Endothelial cell (in vitro differentiated cells): ENCODE measurements at places on chromosomes 11 and 22. TPM values are rescaled to one million over a fixed set of nuclear protein-coding genes. Genes with fewer than 3 reads are reported as not detected.

Gene SLC16A8
- total RNA-seq = not detected

Gene BIK
- total RNA-seq = 0.97 TPM

DNA sequence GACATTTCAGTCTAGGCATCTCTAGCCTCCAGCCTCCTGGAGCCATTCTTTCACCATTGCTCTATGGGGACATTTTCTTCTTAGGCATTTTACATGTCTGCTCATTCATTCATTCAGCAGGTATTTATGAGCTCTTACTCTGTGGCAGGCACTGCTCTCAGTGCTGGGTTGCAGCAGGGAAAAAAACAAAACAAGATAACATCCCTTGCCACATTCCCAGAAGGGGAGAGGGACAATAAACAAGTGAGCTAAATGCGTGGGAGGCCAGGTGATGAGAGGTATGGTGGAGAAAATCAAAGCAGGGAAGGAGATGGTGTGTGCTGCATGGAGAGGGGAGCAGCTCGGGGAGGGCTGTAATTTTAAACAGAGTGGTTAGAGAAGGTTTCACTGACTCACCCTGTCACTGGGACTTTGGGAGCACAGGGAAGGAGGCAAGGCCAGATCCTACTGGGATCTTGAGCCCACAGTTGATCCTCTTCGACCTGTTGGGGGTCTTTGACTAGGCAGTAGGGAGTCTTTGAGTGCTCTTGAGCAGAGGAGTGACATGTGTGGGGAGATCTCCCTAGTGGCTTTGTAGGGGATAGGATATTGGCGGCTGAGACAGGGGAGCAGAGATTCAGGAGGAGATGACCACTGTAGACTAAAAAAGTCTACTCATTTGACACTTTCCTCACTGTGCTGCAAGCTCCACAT is 17.0 kb downstream of the MICAL2 start:
- no peak for DNase-seq

DNA sequence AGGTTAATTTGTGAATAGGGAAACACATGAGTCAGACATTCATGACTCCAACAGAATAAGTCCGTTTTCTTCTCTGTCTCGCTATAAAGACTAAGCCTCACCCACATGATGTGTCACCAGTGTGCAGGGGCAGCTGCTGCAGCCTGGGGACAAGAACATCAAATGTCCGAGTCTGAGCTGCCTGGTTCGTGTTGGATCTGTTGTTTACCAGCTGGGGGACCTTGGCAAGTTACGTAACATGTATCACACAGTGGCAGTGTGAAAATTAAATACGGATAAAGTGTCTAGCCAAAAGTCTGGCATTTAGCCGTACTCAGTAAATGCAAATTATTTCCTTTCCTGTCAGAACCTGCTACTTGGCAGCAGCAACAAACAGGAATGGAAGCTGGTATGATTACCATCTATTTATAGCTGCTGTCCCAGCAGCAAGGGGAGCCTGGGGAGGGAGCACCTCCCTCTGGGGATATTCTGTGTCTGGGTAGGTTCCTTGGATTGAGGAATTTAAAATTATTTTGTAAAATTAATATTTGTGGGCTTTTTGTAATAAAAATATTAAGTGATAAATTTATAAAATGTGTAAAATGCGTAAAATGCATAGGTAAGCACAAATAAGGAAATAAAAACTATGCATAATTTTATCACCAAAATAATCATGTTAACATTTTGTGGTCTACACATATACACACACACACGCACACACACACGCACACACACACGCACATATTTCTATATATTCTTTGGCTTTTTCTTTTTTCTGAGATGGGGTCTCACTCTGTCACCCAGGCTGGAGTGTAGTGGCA is 1.3 kb upstream of the CLDN25 start:
- no peak for DNase-seq

GRCh38 chr11:2287091-2287490 is 14.6 kb downstream of the C11orf21 start:
- peak; percentile 2 for DNase-seq

DNA sequence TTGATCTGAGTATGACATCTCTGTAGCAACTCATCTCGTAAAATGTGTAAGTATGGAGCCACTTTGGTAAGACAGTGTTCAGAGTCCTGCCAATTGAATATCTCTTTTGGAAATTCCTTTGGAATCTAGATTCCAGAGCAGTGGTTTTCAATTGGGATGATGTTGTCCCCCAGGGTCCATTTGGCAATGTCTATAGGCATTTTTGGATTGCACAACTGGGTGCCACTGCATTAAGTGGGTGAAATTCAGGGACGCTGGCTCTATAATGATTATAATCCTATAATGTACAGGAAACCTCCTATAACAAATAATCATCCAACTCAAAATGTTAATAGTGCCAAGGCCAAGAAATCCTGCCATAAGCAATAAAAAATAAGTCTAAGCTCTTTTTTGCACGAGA is 404.8 kb upstream of the RAG2 start:
- no peak for DNase-seq

- no peak for DNase-seq
These were observed 1326.6 kb downstream of the TBC1D22A start for GRCh38 chr22:48088926-48089536.

Gene C11orf16
- total RNA-seq = not detected

- peak; percentile 37 for DNase-seq
These were observed 49.6 kb downstream of the PDE2A start for GRCh38 chr11:72624496-72625201.

Gene LRRC74B
- not detected for total RNA-seq

GRCh38 chr11:66987158-66987620 is 12.1 kb downstream of the C11orf86 start:
- no peak for DNase-seq

- no peak for DNase-seq
These were observed 23.8 kb upstream of the CAPRIN1 start for GRCh38 chr11:34027516-34028408.

DNA sequence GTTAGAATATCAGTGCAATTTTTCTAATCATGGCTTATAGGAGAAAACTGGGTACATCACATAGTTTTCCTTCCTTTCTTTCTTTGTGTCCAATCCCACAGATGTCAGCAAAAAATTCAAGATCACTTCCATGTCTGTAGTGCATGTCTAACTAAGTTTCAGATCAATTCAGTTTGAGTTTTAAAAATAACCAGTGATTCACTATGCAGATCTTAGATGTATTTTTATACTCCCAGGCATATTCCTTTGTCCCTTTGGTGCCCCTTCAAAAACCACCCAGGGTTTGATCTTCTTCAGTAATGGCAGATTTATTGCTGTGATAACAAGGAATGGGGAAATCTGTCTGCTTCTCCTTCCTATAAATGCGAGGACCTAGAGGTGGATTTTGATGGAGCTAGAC is 915.6 kb downstream of the METTL15 start:
- no peak for DNase-seq

Gene CHADL
- total RNA-seq = 1.2 TPM

- DNase-seq = no peak
These were observed 13.6 kb downstream of the KCTD17 start for GRCh38 chr22:37065180-37065579.

DNA sequence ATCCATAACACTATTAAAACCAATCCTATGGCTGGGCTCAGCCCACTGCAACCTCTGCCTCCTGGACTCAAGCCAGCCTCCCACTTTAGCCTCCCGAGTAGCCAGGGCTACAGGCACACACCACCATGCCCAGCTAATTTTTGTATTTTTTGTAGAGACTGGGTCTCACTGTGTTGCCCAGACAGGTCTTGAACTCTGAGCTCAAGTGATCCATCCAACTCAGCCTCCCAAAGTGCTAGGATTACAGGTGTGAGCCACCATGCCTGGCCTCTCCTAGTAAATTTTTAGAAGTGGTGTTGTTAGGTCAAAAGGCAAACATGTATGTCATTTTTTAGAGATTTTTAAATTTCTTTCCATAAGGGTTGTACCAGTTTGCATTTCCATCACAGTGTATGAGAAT is 14.2 kb downstream of the F2 start:
- DNase-seq = no peak

Gene CD3E
- total RNA-seq = not detected

- DNase-seq = no peak
These were observed 790.2 kb downstream of the TBC1D22A start for GRCh38 chr22:47552541-47553205.

- DNase-seq = no peak
These were observed 11.2 kb upstream of the CHST1 start for GRCh38 chr11:45676522-45677095.

- DNase-seq = no peak
These were observed 156.4 kb upstream of the NARS2 start for GRCh38 chr11:78731027-78731426.

GRCh38 chr22:49995361-49996118 is 17.0 kb downstream of the IL17REL start:
- no peak for DNase-seq

DNA sequence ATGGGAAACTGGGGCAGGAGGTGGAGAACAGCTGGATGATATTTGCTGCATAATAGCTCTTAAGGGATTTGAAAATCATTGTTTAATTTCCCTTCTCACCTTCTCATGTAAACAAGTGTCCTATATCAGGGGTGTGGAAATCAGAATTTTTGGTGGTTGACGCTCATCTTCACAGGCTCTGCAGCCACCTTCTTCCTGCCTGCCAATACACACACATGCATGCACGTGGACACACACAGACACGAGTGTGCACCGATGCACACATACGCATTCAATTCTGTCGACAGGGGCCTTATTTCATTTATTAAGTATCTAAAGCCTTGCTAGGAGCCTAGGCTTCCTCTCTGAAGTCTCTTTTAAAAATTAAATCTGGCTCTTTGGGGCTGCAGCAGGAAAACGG is 349.4 kb upstream of the NCAM1 start:
- no peak for DNase-seq
